ENCODE measurements at places on chromosomes 1 and 21.

GRCh38 chr1:182484531-182485257 is 34.7 kb downstream of the RGSL1 start:
- peak; percentile 46 for DNase-seq

- no peak for DNase-seq
Observed at GRCh38 chr1:26094076-26094669, 17.5 kb upstream of the PDIK1L start.

- no peak for DNase-seq
Observed at GRCh38 chr1:115669002-115669673, 27.4 kb downstream of the VANGL1 start.

DNA sequence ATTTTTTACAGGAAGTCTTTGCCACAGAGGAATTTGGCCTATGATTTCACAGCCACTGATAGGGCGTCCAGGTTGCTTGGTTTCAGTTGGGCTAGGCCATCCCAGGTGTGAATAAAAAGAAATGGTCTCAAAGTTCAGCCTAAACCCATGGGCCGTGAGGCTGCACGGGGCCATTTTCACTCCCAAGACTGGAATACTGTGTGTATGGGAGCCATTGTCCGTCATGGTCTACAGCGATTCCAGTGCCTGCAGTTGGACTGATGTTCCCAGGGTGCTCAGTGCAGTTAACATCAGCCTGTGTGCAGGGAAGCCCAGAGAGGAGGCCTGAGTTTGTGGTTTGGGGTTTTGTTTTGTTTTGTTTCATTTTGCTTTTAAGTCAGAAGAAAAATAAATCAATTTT is 133.2 kb downstream of the ADSS2 start:
- no peak for DNase-seq

- no peak for DNase-seq
Observed at GRCh38 chr1:184827600-184828368, 73.1 kb upstream of the EDEM3 start.

DNA sequence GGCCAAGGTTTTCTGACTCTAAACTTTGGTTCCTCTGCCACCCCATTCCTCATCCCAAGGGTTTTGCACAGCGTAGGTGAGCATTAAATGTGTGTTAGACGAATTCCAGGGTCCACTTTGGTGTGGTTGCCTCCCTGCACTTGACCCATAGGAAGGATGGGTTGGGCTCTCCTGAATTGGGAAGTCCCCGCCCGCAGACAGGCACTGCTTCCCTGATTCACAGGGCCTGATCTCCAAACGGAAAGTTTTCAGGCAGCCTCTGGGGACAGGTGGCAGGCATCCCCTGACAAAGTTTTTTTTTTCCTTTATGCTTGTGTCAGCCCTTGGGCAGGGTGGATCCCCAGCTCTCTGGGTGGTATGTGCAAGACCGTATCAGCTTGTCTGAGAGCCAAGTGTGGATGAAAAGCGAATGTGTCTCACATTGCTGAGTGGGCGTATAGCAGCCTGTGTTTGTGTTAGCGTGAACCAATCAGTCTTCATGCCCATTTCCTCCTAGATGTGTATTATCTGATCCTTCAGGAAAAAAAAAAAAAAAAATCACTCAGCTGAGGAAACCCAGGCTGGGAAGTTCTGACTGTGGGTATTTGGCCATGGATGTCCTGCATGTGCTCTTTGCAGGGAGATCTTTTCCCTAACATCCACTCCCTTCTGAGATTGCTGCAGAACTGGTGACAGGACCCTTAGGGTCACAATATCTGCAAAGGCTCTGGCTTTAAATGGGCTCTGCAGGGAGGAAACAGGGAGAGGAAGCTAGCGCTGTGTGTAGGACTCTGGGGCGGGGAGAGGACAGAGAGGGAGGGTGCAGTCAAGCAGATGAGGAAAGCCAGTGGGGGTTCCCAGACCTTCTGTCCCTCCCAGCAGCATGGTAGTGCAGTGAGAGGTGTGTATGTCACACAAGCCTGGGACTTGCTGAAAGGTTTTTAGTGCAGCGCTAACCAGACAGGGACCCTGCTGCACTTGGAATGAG is 42.2 kb upstream of the TRABD2B start:
- no peak for DNase-seq

- no peak for DNase-seq
Observed at GRCh38 chr1:205811660-205812059, 1.3 kb downstream of the SLC41A1 start.

DNA sequence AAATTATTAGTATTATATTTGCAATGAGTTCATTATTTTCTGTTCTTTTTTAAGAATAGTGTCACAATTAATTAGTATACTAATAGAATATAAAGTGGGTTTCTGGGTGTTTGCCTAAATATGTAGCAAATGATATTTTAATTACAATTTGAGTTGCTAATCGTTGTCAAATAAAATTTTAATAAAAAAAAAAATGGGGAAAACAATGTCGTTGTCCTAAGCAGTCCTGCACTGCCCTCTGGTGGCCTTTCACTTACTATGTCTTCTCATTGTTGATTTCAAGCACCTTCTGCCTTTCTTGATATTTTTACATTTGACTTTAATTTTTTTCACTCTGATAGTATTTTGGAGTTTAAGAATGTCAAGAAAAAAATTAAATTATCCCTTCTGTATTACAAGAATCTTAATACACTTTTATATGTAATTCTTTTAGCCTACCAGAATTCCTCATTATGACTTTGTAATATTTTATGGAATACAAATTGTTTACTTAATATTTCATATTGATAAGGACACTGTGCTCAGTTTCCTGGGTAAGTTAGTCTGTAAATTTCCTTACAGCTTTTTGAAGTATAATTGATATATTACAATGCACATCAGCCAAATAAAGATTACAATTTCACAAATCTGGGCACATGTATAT is 104.5 kb upstream of the FMN2 start:
- DNase-seq = no peak

DNA sequence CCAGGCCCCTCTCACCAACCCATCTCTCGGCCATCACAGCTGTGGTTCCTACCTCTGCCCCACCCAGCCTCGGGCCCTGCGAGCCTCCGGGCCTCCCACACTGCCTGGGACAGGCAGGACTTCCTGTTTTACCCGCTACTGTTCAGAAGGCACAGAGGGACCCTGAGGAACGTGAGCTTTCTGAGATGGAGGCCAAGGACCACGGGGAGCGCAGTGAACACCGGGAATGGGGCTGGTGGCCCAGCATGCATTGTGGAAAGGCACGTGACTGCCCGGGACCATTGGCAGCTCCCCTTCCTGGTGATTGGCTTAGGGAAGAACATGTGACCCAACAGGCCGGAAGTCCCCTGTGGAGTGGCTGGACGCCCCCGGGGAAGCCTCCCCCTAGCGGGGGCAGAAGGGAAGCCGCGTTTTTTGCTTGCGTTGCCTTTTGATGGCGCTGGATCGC is 7.0 kb downstream of the S100B start:
- no peak for DNase-seq

- no peak for DNase-seq
Observed at GRCh38 chr1:203353486-203353885, 2.6 kb upstream of the FMOD start.

DNA sequence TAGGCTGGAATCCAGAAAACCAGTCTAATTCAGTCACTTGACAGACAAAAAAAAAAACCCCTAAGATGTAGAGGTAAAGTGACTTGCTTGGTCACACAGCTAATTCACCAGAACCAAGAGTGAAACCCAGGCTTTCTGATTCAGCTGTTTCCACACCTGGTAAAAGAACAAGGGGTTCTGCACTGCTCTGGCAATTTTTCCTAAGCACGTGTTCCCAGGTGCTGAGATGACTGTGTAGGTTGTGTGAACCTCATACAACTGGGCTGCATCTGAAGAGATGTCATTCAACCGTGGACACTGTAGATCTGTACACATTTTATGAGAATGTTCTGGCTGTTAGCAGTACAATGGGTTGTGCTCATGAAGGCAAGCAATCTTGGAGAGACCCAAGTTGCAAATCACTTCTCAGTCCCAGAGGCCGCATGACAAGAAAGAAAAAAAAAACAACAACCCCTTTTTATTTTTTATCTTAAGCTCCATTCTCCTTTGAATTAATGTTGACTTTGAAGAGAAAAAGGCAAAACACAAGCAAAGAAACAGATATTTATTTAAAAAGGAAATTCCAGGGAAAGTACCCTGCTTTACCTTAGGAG is 95.4 kb downstream of the INTS7 start:
- no peak for DNase-seq

DNA sequence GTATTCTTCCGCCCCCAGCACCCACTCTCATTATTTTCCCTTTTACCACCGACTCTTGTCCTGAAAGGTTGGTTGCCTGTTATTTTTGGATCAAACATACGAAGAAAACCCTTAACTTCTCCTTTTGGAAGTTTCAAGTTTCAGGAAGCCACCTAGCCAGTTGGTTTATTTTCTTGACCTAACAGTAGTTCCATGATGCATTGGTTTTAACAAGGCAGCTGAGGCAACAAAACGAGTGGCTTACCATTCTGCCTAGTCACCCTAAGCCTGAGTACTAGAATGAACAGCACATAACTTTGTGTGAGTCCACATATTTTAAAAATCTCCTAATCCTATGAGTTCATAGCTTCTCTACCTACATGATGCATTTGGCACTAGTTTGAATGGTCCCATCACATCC is 28.9 kb downstream of the OLFM3 start:
- DNase-seq = no peak

- DNase-seq = peak; percentile 67
Observed at GRCh38 chr1:70528590-70529333, 117.7 kb downstream of the CTH start.
